Activated CD4-positive, alpha-beta T cell treated with anti-CD3 and anti-CD28 coated beads, Interleukin-2, amount 50 U/mL, for 48 hours (primary cell): ENCODE measurements at places on chromosomes 1 and 21.

DNA sequence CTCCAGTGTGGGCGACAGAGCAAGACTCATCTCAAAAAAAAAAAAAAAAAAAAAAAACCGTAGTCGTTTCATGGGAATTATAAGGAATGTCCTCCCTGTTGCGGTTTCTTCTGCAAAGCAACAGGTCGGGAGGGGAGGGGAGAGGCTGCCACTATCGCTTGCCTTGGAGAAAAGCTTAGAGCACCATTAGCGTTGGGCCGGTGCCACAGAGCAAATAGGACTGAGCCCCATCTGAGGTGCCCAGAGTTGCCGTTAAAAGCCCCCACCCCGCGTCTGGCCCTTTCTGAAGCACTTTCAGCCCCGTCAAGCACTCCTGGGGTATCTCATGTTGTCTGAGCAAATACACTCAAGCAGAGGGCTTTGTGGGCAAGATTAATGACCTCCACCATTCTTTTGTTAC, 2.2 kb downstream of the RIPPLY3 start:
- no peak for DNase-seq

GRCh38 chr1:32200226-32201010, at the start of gene CCDC28B:
CCDC28B (plus strand) TSS chr1:32200595; CDS start chr1:32201936, 1,341 bp downstream.
- peak; percentile 57 for DNase-seq

DNA sequence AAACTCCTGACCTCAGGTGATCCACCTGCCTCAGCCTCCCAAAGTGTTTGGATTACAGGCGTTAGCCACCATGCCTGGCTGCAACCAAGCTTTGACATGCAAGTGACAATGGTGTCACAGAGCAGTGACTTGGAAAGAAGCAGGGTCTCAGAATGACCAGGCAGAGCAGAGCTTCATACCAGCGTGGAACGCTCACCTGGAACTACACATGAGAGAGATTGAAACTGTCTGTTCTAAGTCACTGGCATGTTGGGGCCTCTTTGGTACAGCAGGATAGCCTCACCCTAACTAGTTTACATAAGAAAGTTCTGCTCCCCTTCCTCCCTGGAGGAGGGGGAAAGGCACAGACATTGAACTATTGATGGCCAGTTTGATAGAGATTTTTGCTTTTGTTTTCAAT, 47.5 kb upstream of the ITPKB start:
- DNase-seq, result no peak

- no peak for DNase-seq
Measured at GRCh38 chr1:114499478-114499877, 11.5 kb downstream of the TRIM33 start.

GRCh38 chr1:10001016-10001665, 4.1 kb downstream of the RBP7 start:
- DNase-seq, result no peak

DNA sequence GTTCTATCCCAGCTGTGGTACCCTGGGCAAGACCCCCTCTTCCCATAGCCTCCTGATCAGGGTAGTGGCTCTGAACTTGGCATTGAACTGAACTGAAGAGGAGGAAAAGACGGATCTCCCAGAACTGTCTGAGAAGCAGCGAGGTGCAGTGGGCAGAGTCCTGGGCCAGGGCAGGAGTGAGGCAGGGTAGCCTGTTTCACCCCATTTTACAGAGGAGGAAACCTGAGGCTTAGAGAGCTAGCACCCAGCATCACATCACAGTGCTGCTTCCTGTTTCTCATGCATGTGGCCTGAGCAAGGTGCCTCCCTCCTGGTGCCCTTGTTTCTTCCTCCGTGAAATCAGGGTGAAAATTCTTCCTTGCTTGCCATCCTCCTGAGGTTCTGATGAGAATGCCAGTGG, 17.1 kb downstream of the ZNF362 start:
- no peak for DNase-seq
